ENCODE measurements at places on chromosomes 2 and 18. TPM values are rescaled to one million over a fixed set of nuclear protein-coding genes. Genes with fewer than 3 reads are reported as not detected.

- H3K4me1 ChIP-seq, result no peaks in the 10 kb centered on the region
- H3K27ac ChIP-seq, result no peak overlapping the region
- H3K36me3 ChIP-seq, result no peaks in the 10 kb centered on the region
- H3K4me3 ChIP-seq, result no peak overlapping the region
- no peaks in the 10 kb centered on the region for H3K27me3 ChIP-seq
Measured at GRCh38 chr18:6755107-6755506, 25.6 kb downstream of the ARHGAP28 start.

The IL36A gene
- 54.9 TPM for total RNA-seq

- no peak overlapping the region for H3K27ac ChIP-seq
- no peak overlapping the region for H3K4me3 ChIP-seq
- no peak for DNase-seq
- no peaks in the 10 kb centered on the region for H3K4me1 ChIP-seq
- H3K27me3 ChIP-seq, result no peaks in the 10 kb centered on the region
Measured at GRCh38 chr2:129810521-129810920, 168.9 kb upstream of the RAB6C start.

The FAM98A gene
- 21.4 TPM for total RNA-seq

DNA sequence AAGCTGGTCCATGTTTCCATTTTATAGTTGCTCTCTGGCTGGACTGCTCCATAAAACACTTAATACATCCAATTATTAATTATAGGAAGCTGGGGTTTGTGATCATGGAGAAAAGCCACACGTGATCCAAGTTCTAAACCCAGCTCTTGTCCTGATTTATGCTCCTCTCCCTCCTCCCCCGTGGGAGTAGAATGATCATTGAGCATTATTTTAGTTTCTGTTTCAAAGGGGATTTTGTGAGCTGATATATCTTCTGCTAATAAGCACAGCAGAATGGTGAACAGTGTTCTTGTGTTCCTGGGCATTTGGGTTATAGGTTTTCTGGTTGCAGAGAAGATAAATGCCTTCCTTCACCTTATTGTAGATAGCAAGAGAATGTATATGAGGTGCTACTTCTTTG, 135.7 kb upstream of the TMEM200C start:
- no peaks in the 10 kb centered on the region for H3K27me3 ChIP-seq
- no peak overlapping the region for H3K4me3 ChIP-seq
- H3K4me1 ChIP-seq, result no peaks in the 10 kb centered on the region
- H3K36me3 ChIP-seq, result no peaks in the 10 kb centered on the region
- no peak overlapping the region for H3K27ac ChIP-seq

DNA sequence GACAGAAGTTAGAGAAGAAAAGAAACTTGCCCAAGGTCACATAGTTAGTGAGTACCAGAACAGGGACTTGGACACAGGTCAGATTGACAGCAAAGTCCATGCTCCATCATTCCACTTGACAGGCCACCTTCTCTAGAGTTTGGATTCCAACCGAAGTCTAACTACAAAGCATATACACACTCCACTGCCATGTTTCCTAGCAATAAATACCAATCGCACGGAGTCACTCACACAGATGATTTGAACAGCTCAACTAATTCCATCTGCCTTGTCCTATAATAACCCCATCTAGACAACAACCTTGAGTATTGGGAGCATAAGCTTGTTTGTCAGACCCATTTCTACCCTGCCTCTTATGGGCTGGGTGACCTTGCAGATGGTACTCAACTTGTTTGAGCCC, 334.6 kb upstream of the MGAT5 start:
- no peak overlapping the region for H3K27ac ChIP-seq
- peaks cover 14% of the 10 kb centered on the region for H3K27me3 ChIP-seq
- DNase-seq, result no peak

DNA sequence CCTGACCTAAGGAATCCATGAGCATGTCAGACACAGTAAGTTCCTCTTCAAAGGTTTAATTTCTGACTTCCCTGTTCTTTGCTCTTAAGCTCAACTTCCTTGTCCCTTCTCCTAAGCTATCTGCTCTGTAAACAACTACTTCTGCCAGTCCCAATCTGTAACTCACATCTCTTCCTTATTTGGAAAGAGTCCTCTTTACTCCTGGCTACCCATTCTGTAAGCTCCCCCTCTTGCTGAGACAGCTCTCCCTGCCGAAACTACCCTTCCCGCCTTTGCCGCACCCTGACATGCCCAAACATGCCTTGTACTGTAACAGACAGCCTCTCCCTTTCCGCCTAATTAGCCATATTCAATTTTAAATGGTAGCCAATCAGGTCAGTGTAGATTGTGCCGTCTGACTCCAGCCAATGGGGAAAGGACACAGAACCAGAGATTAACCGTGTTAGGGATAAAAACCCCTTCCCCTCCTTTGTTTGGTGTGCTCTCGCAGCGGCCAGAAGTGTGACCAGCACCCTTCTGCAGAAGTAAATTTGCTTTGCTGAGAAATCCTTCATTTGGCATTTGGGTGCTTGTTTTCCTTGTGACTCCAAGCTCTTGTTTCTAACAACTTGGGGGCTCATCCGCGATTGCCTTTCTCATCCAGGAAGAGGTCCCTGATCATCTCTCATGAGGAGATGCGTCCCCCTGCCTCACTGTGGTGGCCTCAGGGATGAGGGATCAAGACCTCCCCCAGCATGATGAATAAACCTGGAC, 49.0 kb downstream of the PIAS2 start:
- H3K36me3 ChIP-seq, result no peaks in the 10 kb centered on the region
- H3K27ac ChIP-seq, result no peak overlapping the region
